ENCODE measurements at places on chromosomes 3 and 15.

DNA sequence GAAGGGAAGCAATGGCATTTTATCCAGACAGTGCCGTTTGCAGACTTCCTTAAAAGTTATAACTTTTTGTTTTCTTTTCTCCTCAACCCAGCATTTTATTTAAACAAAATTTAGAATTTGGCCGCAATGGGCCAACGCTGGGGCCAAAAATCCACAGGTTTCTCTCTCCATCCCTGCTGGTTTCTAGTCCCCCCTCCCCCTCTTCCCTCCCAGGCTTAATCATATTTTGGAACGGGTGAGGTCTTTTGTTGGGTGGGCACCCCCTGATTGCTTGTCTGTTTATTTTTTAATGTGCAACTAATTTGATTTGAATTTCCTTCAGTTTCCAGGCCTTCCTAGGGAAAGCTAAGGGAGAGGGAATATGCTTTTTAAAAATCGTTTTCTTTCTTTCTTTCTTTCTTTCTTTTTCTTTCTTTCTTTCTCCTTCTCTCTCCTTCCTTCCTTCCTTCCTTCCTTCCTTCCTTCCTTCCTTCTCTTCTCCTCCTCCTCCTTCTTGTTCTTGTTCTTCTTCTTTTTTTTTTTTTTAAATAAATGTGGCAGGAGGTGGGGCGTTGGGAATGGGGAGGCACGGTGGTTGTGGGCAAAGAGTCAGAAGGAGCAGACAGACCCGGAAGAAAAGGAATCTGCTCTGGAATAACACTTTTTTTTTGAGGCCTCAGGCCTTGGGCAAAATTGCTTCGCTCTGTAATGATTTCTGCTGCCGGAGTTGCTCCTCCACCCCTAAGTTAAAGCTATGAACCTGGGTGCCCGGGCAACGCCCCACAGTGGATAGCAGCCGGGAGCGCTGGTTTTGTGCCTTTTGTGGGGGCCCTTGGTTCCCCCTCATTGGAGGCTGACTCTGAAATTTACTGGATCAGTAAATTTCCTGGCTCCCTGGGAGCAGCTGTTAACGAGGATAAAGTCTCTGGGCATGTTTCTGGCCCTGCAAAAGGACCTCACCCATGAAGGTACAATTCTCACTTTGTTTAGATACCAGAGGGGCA, 1.9 kb downstream of the FNDC3B start:
- DNase-seq = no peak

- peak; percentile 9 for DNase-seq
Measured at GRCh38 chr15:82197733-82198594, 64.6 kb downstream of the EFL1 start.

GRCh38 chr15:65470866-65471265, 46.6 kb downstream of the DPP8 start:
- no peak for DNase-seq

DNA sequence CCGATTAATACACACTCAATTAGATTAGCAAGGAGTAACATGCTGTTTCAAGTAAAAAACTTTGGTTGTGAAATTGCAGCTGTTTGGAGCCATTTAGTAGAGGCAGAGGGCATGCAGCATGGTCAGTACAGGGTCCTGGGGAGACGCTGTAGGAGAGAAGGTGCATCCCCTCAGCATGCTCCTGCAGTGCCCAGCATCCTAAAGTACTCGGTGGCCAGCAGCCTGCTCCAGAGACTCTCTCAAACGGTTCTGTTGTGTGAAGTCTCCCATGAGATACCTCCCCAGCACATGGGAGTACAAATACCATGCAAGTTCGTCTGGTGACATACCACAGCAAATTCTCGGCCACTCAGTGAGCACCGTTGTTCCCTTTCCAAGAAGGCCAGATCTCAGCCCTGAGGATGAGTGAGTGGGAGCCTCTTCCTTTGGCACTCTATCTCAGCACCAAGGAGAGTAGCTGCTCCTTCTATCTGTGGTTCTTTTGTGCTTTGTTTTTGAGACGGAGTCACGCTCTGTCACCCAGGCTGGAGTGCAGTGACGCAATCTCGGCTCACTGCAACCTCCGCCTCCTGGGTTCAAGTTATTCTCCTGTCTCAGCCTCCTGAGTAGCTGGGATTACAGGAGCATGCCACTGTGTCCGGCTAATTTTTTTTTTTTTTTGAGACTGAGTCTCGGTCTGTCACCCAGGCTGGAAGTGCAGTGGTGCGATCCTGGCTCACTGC, 72.7 kb downstream of the TJP1 start:
- DNase-seq = no peak

GRCh38 chr15:58490086-58490887, 58.5 kb downstream of the LIPC start:
- no peak for DNase-seq

DNA sequence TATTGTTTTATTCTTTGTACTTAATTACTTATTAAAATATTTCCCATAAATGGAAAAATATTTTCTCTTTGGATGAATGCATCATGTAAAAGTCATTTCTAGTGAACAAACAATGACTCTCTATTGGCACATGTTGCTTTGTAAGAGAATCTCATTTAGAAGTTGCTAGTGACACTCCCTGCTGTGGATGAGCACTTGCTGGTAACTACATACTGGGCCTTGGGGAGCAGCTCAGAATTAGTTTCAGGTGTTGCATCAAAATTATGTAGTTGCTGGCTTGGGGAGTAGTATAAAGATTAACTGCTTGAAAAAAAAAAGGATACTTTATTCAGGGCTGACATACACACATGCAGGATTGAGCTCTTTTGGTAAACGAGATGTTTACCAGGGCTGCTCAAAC, 80.3 kb upstream of the KCNAB1 start:
- no peak for DNase-seq

DNA sequence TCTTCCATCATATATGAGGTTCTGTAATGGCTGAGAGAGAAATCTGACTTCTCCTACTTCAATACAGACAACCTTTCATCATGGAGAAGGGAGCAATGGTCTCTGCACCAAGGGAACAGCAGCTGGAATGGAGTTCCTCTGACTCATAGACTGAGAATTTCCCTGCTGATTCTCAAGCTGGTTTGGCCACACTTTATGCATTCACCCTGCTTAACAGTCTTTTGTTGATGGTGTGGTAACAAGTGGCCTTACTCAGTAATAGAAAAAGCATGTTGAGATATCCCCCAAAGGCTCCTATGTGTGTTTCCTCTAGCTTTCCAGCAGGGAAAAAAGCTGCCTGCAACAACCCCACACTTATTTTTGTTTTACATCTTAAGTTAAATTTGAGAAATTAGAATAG, 138.1 kb downstream of the GREM1 start:
- DNase-seq = no peak

- DNase-seq = peak; percentile 54
Measured at GRCh38 chr3:196219194-196219969, 3.0 kb downstream of the SLC51A start.

GRCh38 chr3:193350744-193351143, 27.8 kb downstream of the ATP13A5 start:
- DNase-seq = no peak

- no peak for DNase-seq
Measured at GRCh38 chr15:38463893-38464292, 10.0 kb downstream of the FAM98B start.

DNA sequence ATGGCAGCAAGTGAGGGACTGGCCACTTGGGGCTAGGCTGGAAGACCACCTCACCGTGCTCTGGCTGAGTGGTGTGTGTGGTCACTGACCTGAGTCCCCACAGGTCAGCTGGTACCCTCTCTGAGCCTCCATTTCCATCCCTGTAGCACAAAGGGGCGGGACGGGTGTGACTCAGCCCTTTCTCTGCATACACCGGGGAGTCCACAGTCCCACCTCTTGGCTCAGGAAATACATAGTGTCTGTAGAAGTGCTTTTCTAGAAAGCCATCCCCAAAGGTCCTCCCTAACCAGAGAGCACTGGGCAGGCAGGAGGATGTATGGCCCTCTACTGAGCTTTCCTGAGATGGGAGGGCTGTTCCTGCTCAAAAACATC, 27.2 kb downstream of the WNT7A start:
- DNase-seq = no peak

DNA sequence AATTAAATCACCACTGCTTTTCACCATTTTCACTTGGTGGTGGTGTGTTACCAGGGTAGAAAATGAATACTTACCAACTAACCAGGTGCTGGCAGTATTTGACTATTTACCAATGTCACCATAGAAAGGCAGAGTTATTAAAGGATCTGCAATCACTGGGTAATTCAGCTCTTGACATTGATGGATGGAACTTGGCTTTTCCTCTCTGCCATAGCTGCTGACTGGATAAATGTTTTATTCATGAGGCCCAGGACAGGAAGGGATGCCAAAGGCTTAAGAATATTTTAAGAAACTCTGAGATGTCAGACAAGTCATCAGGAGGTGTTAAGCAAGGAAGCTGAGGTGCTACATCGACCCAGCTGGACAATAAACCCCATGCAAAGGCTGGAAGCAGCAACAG, 495.5 kb upstream of the CFAP20DC start:
- no peak for DNase-seq

DNA sequence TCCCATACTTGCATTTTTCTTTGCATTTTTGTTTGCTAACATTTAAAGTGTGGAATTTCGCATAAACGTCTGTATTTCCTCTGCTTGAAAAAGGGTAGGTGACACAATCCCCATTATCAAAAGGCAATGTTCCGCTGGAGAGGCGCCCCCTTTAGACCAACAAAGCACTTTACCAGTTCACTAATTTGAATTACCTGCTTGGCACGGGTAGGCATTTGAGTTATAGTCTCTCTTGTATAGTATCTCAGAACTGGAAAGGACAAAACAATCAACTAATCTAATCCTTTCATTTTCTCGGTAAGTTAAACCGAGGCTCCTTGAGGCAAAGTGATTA, 775 bp upstream of the CCDC39 start:
- DNase-seq = peak; percentile 0

DNA sequence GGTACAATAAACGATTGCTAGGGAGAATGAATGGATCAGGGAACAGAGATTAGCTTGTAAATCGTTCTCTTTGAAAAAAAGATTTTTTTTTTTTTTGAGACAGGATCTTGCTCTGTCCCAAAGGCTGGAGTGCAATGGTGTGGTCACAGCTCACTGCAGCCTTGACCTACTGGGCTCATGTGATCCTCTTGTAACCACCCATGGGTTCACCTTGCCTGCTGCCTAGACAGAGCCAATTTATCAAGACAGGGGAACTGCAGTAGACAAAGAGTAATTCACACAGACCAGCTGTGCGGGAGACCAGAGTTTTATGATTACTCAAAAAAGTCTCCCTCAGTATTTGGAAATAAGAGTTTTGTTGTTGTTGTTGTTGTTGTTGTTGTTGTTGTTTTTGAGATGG, 39.6 kb downstream of the METTL6 start:
- no peak for DNase-seq

All from stimulated activated naive CD4-positive, alpha-beta T cell (primary cell).